ENCODE measurements at places on chromosomes 2 and 18. TPM values are rescaled to one million over a fixed set of nuclear protein-coding genes. Genes with fewer than 3 reads are reported as not detected.
A peak's percentile ranks its signal among the peaks of the same experiment; 100 is the strongest.

- DNase-seq: no peak
Observed at GRCh38 chr18:39846265-39846664, 2108.8 kb upstream of the PIK3C3 start.

- no peak for DNase-seq
Observed at GRCh38 chr2:42117923-42118753, 51.0 kb upstream of the EML4 start.

GRCh38 chr2:222292149-222293134 lies 6.4 kb downstream of the PAX3 start:
- no peak for DNase-seq

GRCh38 chr18:48222118-48222517 lies 187.1 kb downstream of the ZBTB7C start:
- DNase-seq: no peak

DNA sequence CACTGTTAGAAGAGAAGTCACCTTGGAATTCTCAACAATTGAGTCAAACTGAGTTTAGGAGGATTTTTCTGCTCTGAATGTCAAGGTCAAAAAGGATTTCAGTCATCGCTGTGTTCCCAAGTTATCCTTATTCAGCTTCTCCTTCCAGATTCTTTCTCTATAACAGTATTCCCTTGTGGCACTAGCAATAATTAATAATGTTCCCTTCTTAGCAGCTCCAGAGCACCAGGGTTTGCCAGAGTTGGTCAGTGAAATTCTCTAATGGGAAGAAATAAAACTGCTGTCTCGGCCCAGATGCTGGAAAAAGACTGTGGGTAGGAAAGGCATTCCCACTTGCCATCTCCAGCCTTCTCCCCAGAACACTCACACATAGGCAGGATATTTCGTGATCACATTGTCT lies 836.0 kb upstream of the PIK3C3 start:
- no peak for DNase-seq

DNA sequence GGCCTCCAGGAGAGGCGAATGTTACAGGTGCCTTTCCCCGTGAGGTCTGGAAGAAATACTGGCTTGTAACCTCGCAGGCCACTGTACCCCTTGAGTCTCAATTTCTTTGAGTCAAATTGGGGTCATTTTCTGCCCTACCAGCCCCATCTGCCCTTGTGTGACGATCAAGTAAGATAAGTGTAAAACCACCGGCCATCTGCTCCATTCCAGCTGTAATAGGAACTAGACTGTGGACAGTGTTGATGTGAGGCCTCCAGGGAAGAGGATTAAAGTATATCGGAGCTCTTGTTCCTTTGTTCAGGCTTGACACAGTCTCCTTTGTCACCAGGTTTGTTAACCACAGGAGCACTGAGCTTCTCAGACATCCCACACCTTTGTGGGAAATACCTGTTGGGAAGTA lies 65.6 kb downstream of the MRPS9 start:
- DNase-seq: no peak

- DNase-seq: no peak
Observed at GRCh38 chr18:34807106-34807796, 97.2 kb downstream of the DTNA start.

C1QL2 gene
- polyA plus RNA-seq: 1.3 TPM

DNA sequence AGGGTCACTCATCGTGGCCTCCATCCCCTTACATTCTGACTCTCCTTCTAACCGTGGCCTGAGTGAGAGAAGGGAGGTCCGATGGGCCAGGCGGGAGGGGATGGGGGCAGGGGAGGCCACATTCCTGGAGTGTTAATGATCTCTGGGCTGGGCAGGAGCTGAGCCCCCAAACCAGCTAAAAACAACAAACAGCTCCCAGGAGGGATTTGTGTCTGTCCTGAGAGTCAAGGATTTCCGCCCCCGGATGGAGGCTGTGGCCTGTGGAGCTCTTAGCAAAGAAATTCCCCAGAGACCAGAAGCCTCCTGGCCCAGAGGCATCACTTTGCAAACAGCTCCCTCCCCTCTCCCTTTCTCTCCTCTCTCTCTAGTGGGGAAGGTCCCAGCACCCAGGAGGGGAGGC lies 23.5 kb downstream of the EMX1 start:
- DNase-seq: no peak

HAUS1 gene
- 44.2 TPM for polyA plus RNA-seq

GRCh38 chr2:43444989-43445645 lies 150.7 kb downstream of the THADA start:
- DNase-seq: no peak

MAPK4 gene
- 3.3 TPM for polyA plus RNA-seq

- DNase-seq: no peak
Observed at GRCh38 chr2:184743096-184743495, 144.8 kb downstream of the ZNF804A start.

GRCh38 chr2:83725735-83726134 lies 733.3 kb downstream of the SUCLG1 start:
- no peak for DNase-seq

GRCh38 chr2:52083214-52083613 lies 1051.3 kb upstream of the NRXN1 start:
- DNase-seq: no peak

SCTR gene
- polyA plus RNA-seq: 0.61 TPM

DNA sequence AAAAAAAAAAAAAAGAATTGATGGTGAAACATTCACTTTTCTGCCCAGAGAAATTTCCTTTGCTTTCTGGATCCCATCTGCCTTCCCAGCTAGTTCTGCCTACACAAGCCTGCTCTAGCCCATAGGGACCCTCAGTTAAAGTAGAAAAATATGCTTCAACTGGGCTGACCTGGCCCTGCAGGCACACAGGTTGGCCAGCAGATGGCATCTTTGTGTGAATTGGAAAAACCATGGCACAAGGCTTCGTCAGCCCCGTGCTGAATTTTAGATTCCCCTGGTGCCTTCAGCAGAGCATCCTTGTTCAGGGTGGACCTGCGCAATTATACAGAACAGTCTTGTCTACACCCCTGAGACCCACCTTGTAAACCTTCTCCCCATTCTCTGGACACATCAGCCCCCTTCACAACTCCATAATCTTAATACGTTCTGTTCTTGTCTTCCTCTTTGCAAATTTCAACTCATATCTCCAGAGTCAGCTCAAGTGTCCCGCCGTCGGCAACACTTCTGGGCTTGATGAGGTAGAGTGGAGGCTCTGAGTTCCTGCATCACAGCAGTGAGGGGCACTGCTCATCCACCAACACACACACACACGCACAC lies 114.5 kb downstream of the INSIG2 start:
- DNase-seq: peak; percentile 77

- DNase-seq: no peak
Observed at GRCh38 chr2:24410976-24411375, 50.6 kb upstream of the ITSN2 start.

NAT8 gene
- polyA plus RNA-seq: not detected

GRCh38 chr2:25335971-25336370 lies 5.8 kb downstream of the DNMT3A start:
- DNase-seq: no peak

DNA sequence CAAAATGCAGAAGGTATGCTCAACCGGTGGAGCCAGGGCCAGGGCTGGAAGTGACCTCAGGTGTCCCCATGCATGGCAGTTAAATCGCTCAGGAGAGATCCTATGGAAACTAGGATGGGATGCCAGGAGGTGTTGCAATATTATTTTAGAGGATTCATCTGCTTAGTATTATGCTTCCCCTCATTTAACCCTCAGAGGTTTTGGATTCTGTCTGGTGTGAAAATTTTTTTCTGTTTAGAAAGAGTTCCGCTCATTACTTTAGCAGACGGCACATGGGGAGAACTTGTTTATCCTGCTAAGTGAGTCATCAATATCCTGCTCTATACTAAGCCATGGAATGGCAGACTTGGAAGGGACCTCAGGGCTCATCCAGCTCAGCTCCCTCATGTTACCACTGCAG lies 42.5 kb downstream of the TRIB2 start:
- DNase-seq: no peak

CYTIP gene
- 0.17 TPM for polyA plus RNA-seq

DNA sequence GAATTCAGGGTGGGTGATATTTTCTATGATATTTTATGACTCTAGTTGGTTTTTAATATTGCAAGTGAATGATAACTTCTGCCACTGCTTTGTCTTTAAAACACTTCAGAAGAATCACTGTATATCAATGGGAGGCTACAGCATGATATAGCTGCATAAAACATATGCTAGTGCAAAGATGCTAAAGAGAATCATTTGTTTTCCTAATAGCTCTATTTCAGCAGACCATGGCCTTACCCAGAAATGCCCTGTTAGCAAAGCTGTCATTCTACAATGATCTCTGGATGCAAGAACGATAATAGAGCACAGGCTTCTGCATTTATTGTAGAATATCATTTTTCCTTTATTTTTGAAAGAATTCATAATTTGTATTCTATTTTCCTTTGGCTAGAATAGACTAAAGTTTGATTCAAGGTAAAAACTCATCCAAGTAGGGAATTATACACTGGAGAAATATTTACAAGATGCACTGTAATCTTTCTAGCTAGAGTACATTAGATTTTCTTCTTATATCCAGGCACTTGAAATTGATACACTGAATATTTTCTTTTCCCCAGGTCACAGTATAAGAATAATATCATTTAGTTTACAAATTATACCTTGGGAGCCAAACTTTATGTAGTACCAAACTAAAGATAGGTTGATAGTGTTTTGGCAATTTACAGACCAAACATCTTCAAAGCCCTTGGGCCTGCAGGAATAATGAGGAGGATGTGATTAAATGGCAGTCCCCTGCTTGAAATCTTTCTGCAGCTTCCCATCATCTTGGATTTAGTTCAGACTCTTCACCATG lies 252.6 kb upstream of the LINC00305 start:
- no peak for DNase-seq

DNA sequence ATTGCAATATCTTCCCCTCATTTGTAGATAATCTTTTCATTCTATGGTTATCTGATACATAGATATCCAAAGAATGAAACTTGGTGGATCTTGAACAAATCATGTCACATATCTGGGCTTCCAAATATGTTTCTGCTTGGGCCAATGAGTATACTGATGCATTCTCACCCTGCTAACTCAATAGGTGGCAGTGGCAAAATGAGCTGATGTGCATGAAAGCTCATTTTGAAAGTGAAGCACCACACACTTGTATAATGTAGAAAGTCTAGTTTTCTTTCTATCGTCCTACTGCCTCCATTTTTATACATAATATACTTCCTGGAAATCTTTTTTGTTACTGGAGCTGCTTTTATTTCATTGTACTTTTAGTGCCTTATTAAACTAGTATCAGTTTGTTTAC lies 208.2 kb downstream of the PRKCE start:
- DNase-seq: no peak

DNA sequence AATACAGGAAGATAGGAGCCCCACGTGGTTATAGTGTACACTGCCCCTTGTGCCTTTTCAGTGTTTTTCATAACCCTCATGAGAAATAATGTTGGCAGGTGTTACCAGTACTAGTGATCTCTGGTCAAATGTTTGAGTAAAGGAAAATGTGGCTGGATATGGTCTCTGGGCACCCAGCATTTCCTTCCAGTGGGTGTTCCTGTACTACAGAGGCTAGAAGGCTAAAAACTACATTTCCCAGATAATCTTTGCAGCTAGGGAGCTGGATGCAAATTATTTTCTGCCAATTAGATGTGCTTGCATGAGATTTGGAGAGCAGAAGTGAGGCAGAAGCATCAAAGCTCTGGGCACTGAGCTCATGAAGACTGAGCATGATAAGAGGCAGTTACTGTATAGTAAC lies 45.1 kb downstream of the KIAA2012 start:
- no peak for DNase-seq

- DNase-seq: no peak
Observed at GRCh38 chr2:216635171-216635570, 2.0 kb downstream of the IGFBP2 start.

ATP6V1C2 gene
- 0.29 TPM for polyA plus RNA-seq

- DNase-seq: no peak
Observed at GRCh38 chr2:157291018-157291417, 33.5 kb downstream of the GALNT5 start.

GRCh38 chr2:241551998-241552737 lies 6.4 kb upstream of the BOK start:
- DNase-seq: no peak

DNA sequence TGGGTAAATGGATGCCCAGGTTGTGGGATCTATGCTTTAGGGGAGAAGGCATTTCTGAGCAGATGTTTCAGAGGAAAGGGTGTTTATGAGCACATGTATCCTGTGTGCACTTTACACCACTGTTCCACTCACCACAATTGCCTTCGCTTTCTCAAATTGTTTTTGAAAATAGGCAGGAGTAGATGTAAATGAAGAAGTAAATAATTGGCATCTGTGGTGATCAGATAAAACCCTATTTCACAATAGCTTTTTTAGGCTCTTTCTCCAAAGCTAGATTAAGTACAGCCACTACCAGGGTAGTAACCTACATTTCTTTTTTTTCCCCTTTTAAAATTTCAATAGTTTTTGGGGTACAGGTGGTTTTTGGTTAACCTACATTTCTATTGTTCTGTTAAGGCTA lies 40.6 kb downstream of the TMEM178A start:
- no peak for DNase-seq

DNA sequence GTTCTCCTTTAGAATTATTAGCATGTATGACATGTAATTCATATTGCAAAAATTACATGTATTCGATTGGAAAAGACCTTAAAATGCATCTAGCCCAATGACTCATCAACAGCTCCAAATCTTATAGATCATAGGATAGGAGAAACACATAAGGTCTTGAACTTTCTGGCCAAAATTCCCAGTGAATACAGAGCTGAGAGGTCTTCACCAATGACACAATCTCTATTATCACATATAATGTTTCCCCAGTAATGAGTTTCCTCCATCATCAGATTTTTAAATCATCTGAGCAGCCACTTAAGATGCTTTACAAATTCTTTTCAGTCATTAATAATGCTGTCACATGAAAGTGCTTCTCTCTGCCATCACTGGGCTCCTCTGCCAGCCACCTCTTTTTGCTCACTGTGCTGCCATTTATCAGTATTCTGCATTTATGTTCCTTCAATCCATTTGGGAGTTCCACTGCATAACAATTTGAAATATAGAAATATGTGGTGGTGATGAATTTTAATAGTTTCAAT lies 804.9 kb downstream of the SUCLG1 start:
- DNase-seq: no peak

ONECUT2 gene
- 0.22 TPM for polyA plus RNA-seq

- no peak for DNase-seq
Observed at GRCh38 chr2:97750017-97750416, 36.6 kb downstream of the ZAP70 start.

DNA sequence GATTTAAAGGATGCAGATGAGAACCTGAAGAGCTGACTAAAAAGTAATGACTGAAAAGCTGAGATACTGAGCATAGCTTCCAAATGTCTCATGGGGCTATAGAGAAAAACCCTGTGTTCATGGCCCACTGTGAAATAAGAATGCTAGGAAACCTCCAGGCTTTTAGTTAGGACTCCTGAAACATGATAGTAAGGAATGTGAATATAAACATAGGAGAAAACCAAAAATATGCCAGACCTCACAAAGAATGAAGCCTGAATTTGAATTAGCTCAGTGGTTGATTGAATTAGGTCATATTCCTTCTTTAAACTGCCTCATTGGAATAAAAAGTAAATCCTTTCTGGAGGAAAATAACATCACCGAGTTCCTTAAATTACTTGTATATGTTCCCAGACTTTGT lies 194.5 kb upstream of the NXPH2 start:
- DNase-seq: no peak

TNS1 gene
- polyA plus RNA-seq: 1.5 TPM

CD226 gene
- polyA plus RNA-seq: not detected

- DNase-seq: no peak
Observed at GRCh38 chr2:20326163-20326780, 24.4 kb downstream of the PUM2 start.

GRCh38 chr18:43367895-43368294 lies 90.6 kb upstream of the SYT4 start:
- DNase-seq: no peak

Measured in H1 (cell line).